Epithelial cell of proximal tubule (primary cell): ENCODE measurements at places on chromosomes 7 and 10.

DNA sequence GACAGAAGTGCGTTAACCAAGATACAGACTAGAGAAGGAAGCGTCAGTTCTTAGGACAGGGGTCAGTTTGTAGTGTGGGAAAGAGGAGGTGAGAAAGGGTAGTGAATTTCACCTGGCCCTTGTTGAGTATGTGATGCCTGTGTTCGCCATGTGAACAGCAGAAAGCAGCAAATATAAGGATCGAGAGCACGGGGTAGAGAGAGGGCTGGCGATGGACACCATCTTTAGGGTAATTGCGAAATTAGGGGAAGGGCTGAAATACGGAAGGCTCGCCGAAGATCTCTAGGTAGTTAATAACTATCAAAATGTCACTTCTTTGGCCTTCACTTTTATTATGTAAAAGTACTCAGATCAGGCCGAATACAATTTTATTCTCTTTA lies 6.2 kb upstream of the MEST start:
- DNase-seq, result no peak

DNA sequence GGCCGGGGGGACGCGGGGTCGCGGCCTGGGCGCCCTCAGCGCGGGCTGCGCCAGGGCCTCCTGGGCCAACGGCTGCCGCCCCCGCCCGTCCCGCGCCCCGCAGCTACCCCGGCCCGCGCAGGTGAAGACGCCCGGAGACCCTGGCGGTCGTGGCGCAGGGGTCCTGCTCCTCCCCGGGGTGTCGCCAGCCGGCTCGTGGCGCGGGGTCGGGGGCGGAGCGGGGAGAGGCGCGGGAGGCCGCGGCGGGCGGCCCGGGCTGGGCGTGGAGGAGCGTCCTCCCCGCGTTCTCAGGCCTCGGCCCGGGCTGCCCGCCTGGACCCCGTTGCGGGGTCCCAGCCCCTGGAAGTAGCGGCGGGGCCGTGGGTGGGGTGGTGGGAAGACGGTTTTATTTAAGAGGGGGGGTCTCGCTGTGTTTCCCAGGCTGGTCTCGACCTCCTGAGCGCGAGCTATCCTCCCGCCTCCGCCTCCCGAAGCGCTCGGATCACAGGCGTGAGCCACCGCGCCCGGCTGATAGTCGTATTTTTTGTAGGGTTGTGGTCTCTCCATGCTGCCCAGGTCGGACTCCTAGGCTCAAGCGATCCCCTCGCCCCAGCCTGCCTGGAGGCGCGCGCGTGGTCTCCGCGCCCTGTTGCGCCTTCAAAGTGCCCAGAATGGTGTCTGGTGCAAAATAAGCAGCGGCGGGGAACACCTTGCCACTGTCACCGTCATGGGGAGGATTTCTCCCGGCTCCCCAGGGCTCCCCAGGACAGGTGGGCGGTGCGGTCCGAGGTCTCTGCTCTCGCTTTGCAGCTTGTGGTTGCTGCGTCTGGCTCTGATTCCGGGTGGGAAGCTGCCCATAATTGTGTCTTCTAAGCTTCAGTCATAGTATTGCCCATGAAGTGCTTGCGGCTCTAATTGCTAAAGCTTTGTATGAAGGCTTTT lies 15.3 kb upstream of the SUN1 start:
- DNase-seq, result no peak

GRCh38 chr10:104938031-104938430 lies 296.9 kb downstream of the SORCS3 start:
- DNase-seq, result peak; percentile 49

DNA sequence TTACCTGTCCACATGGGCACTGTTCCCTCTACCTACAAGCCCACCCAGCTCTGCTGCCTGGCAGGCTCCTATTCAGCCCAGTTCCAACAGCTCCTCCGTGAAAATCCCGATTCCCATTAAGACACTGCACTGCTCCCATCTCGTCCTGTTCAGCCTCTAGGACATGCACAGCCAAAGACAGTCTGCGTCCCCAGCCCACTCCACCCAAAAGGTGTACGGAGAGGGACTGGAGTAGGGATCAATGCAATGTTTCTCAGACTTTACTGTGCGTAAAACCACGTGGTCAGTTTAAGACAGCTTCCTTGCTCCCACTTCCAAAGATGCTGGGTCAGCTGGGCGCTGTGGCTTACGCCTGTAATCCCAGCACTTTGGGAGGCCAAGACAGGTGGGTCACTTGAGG lies 19.9 kb downstream of the FGFR2 start:
- no peak for DNase-seq

- no peak for DNase-seq
These were observed 130.0 kb downstream of the KLF6 start for GRCh38 chr10:3654980-3655379.

GRCh38 chr10:21975378-21975990 lies 28.0 kb downstream of the DNAJC1 start:
- no peak for DNase-seq

- no peak for DNase-seq
These were observed 8.6 kb downstream of the MUC3A start for GRCh38 chr7:100957832-100958421.

DNA sequence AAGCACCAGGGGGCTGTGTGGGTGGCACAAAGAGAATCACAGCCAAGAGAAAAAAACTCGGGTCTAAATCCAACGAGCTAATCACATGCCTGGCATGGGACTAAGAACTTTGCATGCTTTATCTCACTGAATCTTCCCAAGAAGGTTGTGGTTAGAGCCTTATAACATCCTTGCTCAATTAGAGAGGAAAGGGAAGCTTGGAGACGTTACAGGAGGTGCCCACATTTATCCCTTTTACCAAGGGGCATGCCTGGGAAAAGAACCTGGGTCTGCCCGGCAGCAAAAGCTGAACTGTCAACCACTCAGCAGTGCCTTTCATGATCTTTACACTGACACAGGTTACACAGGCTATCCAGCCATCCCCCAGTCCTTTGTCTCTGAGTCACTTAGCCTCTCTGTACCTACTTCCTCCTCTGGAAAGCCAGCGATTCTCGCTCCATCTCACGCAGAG lies 190.1 kb downstream of the PRPF18 start:
- DNase-seq, result no peak

GRCh38 chr10:20006169-20006870 lies 190.1 kb downstream of the PLXDC2 start:
- DNase-seq, result no peak

DNA sequence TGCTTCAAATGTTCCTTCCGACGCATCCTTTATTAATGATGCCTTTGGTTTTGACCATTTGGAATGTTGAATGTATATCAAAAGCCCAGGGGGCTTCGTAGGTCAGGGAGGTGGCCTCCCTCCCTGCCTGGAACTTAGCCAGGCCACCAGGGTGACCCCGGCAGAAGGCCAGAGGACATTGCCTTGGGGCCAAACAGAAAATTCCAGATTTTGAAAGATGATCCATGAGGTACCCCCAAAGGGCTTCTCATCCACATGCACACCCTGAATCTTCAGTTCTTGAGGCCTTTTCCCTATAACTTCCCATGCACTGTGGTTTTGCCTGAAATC lies 171.7 kb downstream of the ADAM12 start:
- no peak for DNase-seq

- DNase-seq, result no peak
These were observed 14.6 kb upstream of the DRGX start for GRCh38 chr10:49410365-49411074.

- no peak for DNase-seq
These were observed 117.0 kb upstream of the BTBD16 start for GRCh38 chr10:122154031-122154544.

- no peak for DNase-seq
These were observed 88.2 kb upstream of the EGR2 start for GRCh38 chr10:62904281-62904875.

DNA sequence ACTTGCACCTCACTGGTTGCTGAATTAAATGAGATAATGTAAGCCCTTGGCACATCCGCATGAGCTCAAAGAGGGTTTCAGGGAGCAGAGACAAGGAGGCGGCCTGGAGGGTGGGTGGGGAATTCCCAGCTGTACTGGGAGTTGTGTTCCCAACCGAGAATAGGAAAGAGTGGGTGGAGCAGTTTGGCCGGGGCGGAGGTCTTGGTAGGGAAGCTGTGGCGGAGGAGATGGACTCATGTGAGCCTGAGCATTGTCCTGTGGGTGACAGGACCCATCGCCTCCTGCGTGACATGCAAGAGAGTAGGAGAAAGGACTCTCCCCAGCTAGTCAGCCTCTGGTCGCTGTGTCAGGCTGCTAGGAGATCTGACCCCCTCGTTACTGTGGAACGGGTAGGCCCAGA lies 41.0 kb upstream of the SAMD8 start:
- no peak for DNase-seq

- DNase-seq, result no peak
These were observed 15.7 kb upstream of the STN1 start for GRCh38 chr10:103933557-103934121.

GRCh38 chr7:45909561-45909960 lies 11.5 kb downstream of the IGFBP3 start:
- no peak for DNase-seq

- DNase-seq, result no peak
These were observed 41.2 kb downstream of the COL13A1 start for GRCh38 chr10:69842882-69843281.

- no peak for DNase-seq
These were observed 31.5 kb downstream of the UNC5B start for GRCh38 chr10:71243756-71244395.

DNA sequence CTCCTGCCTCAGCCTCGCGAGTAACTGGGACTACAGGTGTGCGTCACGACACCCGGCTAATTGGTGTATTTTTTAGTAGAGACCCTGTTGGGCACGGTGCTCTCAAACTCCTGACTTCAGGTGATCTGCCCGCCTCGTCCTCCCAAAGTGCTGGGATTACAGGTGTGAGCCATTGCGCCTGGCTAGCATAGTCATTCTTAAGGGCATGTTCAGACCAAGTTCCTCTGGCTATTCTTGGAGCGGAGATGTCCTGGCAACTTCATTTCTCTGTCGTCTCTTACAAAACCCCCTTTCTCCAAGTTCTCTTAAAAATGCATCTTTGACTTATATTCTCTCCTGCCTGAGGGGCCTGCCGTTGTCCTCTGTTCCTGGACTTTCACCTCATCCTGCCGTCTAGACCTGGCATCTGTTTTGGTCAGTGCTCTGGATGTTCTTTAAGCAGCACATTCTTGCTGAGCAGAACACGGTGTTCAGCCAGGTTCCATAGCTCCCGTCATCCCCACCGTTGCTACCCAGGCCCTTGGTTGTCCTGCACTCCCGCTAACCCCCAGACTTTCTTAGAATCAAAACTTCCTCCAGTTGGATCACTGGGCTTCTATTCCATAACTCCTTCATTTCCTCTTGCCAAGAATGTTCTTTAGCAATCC lies 509.9 kb upstream of the GALNT17 start:
- DNase-seq, result no peak

GRCh38 chr10:99984211-99985034 lies 25.3 kb downstream of the DNMBP start:
- no peak for DNase-seq

- DNase-seq, result no peak
These were observed 657 bp downstream of the CDNF start for GRCh38 chr10:14837003-14837756.

DNA sequence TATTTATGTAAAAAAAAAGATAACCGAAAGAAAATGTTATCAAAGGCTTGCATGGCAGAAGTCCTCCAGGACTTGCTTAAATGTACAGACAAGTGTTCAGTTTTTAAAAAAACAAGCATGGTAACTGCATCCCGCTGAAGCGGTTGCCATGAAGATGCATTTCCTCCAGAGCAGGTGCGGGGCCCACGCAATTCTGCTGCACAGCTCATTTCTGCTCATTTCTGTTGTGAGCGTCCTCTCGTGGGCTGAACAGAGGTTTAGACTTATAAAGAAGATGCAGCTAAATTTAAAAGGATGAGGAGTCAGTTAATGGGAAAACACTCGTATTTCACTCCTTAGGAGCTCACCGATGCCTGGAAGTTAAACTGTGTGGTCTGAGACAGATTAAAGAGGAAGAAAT lies 247.6 kb downstream of the DNAJB6 start:
- DNase-seq, result no peak

DNA sequence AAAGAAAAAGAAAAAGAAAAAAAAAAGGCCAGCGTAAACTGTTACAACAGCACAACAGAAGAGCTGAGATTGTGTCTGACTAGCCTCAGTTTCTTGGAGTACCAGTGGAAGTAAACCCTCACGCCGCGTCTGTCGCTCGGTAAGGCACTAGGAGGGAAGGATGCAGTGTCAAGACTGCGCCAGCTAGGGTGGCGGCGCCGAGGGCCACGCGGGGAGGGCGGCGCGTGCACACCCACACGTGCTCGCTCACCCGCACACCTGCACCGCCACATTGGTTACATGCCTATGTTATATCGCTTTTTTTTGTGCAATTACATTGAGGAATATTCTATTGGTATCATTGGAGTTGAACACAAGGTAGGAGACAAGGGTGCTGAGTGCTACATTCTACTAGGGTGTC lies 48.2 kb downstream of the CLEC2L start:
- DNase-seq, result no peak

- DNase-seq, result no peak
These were observed 75.8 kb upstream of the MRLN start for GRCh38 chr10:59829024-59829423.

GRCh38 chr7:7272294-7272693 lies 90.0 kb downstream of the C1GALT1 start:
- DNase-seq, result no peak
